Fibroblast of lung (primary cell): ENCODE measurements at places on chromosomes 3 and 15. TPM values are rescaled to one million over a fixed set of nuclear protein-coding genes. Genes with fewer than 3 reads are reported as not detected.

HRG gene
- not detected in 2 replicates for polyA plus RNA-seq

HTR3E gene
- not detected in 2 replicates for polyA plus RNA-seq

PIGX gene
- polyA plus RNA-seq = 11.9 and 17.0 TPM in 2 replicates

ADAMTS7 gene
- 1.8 and 7.9 TPM in 2 replicates for polyA plus RNA-seq

RASL12 gene
- 9.1 and 16.9 TPM in 2 replicates for polyA plus RNA-seq

WNT7A gene
- not detected in 2 replicates for polyA plus RNA-seq

SAMMSON gene
- not detected in 2 replicates for polyA plus RNA-seq

CIB2 gene
- 2.7 and 4.2 TPM in 2 replicates for polyA plus RNA-seq

CASR gene
- polyA plus RNA-seq = not detected in 2 replicates

GRCh38 chr15:60047701-60048100 is 43.6 kb downstream of the FOXB1 start:
- DNase-seq = peak; percentile 22
- no peak overlapping the region for H3K27ac ChIP-seq
- H3K4me3 ChIP-seq = no peak overlapping the region

DNA sequence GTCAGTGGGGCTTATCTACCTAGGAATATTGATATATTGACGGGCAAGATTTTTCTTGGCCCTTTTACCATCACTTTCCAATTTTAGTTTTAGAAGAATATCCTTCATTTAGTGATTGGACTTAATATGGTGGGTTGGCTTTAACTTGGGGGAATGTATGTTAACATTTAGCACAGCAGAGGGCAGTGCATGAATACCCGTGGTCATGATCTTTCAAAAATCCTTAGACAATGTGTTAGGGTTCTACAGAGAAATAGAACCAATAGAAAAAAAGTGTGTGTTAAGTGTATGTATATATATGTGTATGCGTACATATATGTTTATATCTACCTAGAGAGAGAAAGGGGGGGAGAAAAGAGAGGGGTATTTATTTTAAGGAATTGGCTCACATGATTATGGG is 36.9 kb downstream of the GPR171 start:
- H3K36me3 ChIP-seq = no peaks in the 10 kb centered on the region
- no peak overlapping the region for H3K27ac ChIP-seq
- H3K4me3 ChIP-seq = no peak overlapping the region
- peak; percentile 5 for DNase-seq
- H3K4me1 ChIP-seq = no peaks in the 10 kb centered on the region

DNA sequence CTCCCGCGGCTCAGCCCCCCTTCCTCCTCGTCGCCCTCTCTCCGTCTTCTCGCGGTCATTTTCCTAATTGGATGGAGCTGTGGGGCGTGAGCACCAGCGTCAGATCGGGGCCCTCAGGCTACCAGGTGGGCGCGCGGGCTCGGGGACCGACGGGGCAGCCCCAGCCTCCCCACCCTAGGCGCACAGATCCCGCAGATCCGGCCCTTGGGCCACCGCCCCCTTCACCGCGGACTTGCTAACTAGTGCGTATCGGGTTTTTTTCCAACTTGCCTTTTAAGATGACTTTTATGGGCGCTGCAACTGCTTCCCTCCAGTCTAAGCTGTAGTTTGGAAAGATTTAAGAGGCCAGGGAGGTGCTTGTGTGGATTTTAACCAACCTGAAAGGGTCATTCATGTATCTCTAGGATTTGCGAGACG is 1.3 kb downstream of the ZNF710 start:
- no peaks in the 10 kb centered on the region for H3K36me3 ChIP-seq
- peaks cover 35% of the 10 kb centered on the region for H3K4me1 ChIP-seq
- peak overlapping the region; percentile 96 for H3K27ac ChIP-seq
- DNase-seq = peak; percentile 52
- H3K27me3 ChIP-seq = no peaks in the 10 kb centered on the region
- peak overlapping the region; percentile 82 for H3K4me3 ChIP-seq

DNA sequence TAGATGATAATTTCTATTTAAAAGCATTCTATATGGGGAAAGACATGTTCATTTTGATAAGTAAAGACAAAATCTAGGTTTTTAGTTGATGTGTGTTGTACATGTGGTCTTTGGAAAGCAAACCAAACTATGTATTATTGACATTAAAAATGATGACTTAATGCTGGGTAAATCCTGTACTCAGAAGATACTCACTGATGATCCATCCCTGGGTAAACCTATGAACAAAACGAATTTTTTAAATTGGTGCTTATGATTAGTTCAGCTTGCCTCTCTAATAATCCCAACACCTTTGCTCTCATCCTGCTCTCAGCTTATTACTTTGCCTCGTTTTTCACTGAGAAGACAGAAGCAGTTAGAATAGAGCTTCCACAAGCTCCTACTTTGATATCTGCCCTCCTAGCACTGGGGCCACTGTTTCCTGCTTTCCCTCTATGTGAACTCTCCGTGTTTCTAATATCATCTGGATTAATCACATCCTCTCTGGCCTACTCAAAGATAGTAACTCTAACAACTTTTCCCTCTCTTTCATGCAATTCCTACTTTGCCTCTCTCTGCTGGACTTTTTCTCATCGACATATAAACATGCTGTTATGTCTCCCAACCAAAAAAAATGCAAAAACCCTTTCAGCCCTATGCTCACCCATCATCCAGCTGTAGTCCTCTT is 29.3 kb downstream of the RARRES1 start:
- peaks cover 28% of the 10 kb centered on the region for H3K4me1 ChIP-seq
- DNase-seq = peak; percentile 88
- H3K4me3 ChIP-seq = no peak overlapping the region
- H3K27me3 ChIP-seq = no peaks in the 10 kb centered on the region
- no peaks in the 10 kb centered on the region for H3K36me3 ChIP-seq

DNA sequence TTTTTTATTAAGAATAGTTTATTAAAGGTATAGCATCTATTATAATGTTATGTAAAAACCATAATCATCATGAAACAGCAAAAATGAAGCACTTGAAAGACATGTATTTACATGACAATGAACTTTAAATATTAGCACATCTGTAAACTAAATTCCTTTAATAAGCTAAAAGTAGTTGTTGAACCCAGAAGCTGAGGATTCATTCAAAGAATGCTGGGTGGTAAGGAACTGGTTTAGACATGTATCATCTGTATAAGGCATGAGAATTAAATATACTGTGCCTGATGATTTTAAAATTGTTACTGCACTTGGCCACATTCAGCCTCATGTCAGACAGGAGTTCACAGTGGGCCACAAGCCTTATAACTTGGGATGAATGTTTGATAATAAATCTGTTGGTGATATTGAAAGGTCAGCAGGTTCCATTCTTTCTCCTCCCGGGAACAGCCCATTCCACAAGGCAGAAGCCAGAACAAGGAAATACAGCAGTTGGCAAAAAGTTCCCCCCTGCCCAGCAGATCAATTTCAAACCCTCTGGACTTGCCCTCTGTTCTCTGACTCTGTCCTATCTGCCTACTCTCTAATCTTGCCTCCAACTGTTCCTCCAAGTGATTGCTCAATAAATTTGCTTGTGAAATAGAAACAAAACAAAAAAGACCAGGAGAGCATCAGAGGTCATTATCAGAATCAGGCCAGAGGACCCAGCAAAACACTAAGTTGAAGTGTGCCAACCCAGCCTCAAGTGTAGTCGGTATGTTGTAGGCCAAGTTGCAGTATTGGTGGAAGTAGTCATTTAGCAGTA is 49.8 kb upstream of the TEX264 start:
- DNase-seq = no peak
- H3K4me3 ChIP-seq = no peak overlapping the region
- no peaks in the 10 kb centered on the region for H3K36me3 ChIP-seq
- peaks cover 19% of the 10 kb centered on the region for H3K4me1 ChIP-seq
- H3K27ac ChIP-seq = no peak overlapping the region

DNA sequence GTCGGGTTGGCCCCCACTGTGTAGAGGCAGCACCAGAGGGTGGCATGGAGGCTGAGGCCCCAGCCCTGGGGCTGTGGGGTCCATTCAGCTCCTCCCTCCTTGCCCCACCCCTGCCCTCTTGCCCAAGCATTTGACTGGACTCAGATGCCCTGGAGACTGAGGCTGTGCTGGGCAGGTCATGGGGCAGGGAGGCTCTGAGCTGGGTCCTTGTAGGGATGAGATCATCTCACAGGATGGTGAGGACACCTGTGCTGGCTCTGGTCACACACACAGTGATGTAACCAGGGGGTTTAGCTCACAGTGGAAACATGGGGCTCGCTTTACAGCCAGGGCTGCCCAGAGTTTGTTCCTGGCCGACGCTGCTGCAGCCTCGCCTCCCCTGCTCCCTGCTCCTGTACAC is 17.8 kb downstream of the ALPK3 start:
- H3K27me3 ChIP-seq = peaks cover 16% of the 10 kb centered on the region
- H3K4me1 ChIP-seq = no peaks in the 10 kb centered on the region
- H3K4me3 ChIP-seq = no peak overlapping the region
- no peak overlapping the region for H3K27ac ChIP-seq
- no peak for DNase-seq
- no peaks in the 10 kb centered on the region for H3K36me3 ChIP-seq

DNA sequence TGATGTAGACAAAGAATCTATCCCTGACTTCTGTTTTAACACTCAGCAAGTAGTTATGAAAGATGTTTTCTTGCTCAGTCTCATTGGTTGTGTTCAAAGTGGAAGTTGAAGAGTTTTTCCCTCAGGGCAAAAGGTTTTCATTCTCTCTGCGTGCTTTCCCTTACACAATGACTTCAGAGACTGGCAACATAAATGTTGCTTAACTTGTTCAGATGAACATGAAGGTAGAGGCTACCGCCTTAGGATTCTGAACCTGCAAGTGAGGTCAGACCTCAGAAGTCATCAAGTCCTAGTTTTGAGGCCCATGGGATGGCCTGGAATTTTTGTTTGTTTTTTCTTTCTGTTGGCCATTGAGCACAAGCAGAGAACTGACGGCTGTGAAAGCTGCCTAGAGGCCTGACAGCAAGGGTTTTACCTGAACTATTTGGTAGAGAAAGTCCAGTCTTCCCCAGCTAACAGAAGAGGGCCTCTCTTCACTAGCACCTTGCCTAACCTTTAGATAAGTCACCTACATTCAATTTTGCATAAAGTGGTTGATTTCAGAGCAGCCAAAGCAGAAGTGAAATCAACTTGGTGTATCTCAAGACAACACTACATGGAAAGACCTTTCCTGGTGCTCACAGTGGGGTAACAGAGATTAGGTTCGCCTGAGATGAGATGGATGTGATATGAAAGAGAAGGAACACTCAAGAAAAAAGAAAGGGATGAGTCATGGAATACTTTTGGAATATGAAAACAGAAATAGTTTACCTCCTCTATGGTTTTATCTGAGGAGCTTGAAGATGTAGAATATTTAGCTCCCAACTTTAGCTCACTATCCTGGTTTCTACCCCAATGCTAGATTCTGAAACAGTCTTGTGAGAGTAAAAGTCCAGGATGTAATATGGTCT is 53.6 kb upstream of the AP4E1 start:
- no peaks in the 10 kb centered on the region for H3K4me1 ChIP-seq
- H3K4me3 ChIP-seq = no peak overlapping the region
- peaks cover 5% of the 10 kb centered on the region for H3K27me3 ChIP-seq
- no peaks in the 10 kb centered on the region for H3K36me3 ChIP-seq

GRCh38 chr3:353191-353739 is 156.7 kb downstream of the CHL1 start:
- no peaks in the 10 kb centered on the region for H3K4me1 ChIP-seq
- no peak overlapping the region for H3K27ac ChIP-seq
- no peaks in the 10 kb centered on the region for H3K27me3 ChIP-seq
- DNase-seq = no peak

DNA sequence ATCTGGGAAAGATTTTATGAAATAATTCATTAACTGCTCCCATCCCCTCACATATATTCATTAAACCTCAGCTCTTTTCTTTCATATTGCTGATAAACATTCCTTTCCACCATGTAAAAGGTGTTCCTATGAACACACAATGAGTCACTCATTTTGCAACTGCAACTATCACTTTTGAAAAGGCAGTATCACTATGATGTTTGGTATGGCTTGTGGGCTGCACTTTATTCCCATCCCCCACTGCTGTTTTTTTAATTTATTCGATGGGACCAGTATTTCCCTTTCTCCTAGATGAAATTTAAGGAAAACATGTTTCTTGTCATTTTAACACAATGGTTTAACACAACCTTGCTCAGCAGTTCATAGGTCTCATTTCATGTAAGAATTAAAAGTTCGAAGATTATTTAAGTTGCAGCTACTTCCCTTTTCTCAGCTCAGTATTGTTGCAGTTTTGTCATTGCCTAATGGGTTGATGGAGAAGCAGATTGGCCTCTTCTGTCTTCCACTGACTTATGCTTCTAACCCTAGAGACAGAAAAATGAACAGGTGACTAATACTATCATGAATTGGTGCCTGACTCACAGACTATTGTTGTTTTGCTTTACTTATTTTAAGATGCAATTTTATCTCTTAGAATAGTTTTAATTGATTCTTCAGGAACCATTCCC is 280.3 kb downstream of the ZPLD1 start:
- H3K36me3 ChIP-seq = no peaks in the 10 kb centered on the region
- no peak overlapping the region for H3K4me3 ChIP-seq
- H3K27ac ChIP-seq = no peak overlapping the region

- no peaks in the 10 kb centered on the region for H3K27me3 ChIP-seq
- peaks cover 2% of the 10 kb centered on the region for H3K36me3 ChIP-seq
- no peak for DNase-seq
- no peaks in the 10 kb centered on the region for H3K4me1 ChIP-seq
These were observed 31.2 kb downstream of the RAB11A start for GRCh38 chr15:65900488-65900887.

- no peaks in the 10 kb centered on the region for H3K36me3 ChIP-seq
- H3K27me3 ChIP-seq = no peaks in the 10 kb centered on the region
- no peaks in the 10 kb centered on the region for H3K4me1 ChIP-seq
- no peak overlapping the region for H3K4me3 ChIP-seq
These were observed 27.1 kb upstream of the KY start for GRCh38 chr3:134677987-134678308.

- H3K4me1 ChIP-seq = no peaks in the 10 kb centered on the region
- H3K4me3 ChIP-seq = no peak overlapping the region
- no peak overlapping the region for H3K27ac ChIP-seq
- no peaks in the 10 kb centered on the region for H3K36me3 ChIP-seq
- no peaks in the 10 kb centered on the region for H3K27me3 ChIP-seq
These were observed 259.2 kb downstream of the LSAMP start for GRCh38 chr3:116186049-116186448.

DNA sequence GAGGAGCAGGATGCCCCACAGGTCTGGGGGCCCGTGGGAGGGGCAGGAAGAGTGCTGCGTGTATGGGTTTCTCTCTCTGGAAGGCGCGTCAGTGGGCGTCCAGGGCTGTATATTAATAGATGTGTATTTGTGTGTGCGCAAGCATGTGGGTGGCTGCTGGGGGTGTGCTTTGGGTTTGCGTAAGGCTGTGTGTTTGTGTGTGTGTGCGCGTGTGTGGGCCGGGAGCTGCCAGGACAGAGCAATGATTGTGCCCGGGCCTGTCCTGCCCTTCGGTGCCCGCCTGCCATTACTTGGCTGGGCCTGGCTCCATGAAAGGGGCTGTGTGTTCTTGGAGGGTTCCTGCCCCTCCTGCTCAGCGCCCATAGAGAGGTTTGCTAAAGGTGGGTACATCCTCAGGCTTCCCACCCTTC is 16.3 kb downstream of the CSPG4 start:
- H3K4me3 ChIP-seq = no peak overlapping the region
- H3K36me3 ChIP-seq = no peaks in the 10 kb centered on the region
- peak overlapping the region; percentile 16 for H3K27ac ChIP-seq
- H3K4me1 ChIP-seq = peaks cover 56% of the 10 kb centered on the region
